Activated CD4-positive, alpha-beta T cell treated with anti-CD3 and anti-CD28 coated beads, Interleukin-2, amount 50 U/mL, for 4 hours (primary cell): ENCODE measurements at places on chromosomes 1 and 21.

DNA sequence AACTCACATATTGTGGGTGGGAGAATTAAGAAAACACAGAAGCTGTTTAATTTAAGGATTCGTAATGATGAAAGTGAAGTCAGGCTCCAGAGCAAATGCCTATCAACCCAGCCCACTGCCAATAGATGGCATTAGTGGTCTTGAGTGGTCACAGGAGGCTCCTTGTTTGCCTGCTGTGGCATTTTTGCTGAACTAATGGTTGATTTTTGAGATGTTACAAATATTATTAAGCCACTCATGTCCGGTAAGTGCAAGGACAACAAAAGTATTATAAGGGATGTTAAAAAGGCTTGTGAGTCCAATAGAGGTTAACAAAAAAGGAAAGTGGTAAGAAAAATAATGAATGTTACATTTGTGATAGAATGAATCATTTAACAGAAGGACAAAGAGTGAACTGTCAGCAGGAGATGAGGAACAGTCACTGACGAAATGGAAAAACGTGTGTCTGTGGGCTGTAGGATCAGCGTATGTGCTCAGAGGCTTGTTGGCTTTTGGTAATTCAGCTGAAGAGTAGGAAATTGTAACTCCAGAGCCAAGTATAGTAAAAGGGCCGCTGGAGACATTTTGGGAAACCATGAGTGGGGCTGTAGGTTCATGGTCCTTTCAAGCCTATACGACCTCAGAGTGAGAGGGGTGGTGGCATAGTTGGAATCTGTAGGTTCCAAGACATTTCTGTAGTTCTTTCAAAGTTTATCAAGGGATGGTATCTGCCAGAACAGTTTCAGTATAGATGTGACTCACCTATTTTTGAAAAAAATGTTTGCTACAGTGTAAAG lies 11.2 kb downstream of the SFT2D2 start:
- no peak for DNase-seq

DNA sequence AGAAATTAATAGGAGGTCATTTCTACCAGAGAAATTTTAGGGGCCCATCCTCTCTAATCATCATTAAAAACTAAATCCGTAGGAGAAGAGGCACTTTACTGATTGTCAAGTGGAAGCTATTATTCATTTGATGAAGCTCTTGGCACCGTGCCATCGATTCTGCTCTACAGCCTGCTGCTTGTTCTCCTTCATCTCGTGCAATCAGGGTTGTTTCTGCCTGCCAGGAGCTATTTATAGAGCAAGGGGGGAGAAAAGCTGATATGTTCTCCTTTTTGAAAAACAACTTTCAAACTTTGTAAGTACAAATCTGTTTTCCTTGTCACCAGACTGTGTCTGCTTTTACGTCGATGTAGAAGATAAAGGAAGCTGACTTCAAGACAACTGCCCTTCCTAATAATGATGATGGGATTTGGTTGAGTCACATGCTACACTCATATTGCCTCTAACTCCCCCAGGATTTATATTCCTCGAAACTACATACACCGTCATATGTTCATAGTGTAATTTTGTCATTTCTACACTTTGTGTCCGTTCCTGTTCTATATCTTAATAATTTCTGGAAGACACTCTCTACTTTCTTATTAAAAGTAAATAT lies 169.6 kb upstream of the LHX8 start:
- DNase-seq: no peak

DNA sequence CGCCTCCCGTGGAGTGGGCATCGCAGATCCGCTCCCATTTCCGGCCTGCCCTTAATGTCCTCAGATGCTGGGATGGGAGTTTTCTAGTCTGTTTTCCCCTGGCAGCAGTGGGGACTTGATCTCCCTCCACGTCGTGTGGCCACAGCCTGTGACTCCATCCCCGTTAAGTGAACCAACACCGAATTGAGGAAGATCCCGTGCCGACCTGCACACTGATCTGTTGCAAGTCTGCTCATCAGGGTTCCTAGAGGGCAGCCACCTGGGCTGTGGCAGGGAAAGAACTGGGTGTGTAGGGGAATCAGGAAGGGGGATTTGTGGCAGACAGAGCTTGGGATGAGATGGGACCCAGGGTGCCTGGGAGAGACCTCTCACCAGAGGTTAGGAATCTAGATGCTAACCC lies 23.3 kb upstream of the CDK18 start:
- DNase-seq: no peak

DNA sequence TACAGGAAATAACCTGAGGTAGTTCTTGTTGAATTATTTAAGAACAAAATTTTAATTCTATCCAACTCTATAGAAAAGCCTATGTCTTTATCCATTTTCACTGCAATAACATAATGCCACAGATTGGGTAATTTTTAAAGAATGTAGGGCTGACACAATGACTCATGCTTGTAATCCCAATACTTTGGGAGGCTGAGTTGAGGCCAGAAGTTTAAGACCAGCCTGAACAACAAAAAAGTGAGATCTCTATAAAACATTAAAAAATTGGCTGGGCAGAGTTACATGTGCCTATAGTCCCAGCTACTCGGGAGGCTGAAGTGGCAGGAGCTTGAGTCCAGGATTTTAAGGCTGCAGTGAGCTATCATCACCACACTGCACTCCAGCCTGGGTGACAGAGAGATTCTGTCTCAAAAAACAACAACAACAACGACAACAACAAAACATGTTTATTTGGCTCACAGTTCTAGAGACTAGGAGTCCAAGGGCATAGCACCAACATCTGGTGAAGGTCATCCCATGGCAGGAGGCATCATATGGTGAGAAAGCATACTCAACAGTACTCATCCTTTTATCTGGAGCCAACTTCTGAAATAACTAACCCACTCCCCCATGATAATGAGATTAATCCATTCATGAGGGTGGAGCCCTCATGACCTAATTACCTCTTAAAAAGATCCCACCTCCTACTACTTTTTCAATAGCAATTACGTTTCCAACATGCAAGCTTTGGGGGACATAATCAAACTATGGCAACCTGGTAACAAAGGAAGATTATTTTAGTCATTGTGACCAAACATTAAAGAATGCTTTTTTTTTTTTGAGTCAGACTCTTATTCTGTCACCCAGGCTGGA lies 59.6 kb downstream of the ABL2 start:
- no peak for DNase-seq

DNA sequence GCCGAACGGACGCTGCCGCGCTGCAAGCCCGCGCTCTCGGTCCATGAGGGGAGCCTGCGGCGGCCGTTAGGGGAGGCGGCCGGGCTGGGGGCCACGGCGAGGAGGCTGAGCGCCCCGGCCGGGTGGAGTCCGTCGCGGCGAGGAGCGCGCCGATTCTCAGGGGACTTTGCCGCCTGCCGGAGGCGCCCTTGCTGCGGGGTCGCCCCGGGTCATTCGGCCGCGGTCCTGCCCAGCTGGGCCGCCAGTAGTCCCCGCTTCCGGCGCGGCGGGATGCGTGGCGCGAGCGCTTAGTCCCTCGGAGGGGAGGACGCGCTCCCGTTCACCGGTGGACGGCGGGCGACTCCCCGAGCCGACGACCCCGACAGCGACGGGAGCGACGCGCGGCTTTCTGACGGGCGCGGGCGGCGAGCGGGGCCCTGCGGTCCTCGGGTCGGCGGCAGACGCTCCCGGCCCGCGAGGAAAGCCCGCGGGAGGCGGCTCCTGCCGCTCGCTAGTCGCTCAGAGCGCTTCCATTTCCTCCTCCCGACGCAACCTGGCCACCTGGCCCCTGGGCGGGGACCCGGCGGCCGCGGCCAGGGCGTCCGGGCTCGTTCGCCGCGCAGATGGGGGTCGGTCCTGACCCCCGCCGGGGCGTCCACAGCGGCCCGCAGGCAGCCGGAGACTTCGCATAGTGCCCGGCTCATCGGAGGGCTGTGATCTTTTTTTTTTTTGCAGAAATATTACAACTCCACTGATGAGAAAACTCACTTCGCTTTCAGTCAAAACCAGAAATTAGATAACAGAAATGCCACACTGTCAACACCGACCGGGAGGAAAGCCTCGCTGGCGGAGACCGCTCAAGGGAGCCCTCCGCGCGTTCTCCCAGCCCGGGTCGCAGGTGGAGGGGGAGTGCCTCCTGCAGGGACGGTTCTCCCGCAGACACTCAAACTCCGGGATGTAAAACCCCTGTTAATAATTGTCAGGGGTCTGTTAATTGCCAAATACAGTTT lies 641 bp upstream of the ZBTB21 start:
- no peak for DNase-seq

- no peak for DNase-seq
Observed at GRCh38 chr21:39461419-39461818, 9.6 kb downstream of the SH3BGR start.

DNA sequence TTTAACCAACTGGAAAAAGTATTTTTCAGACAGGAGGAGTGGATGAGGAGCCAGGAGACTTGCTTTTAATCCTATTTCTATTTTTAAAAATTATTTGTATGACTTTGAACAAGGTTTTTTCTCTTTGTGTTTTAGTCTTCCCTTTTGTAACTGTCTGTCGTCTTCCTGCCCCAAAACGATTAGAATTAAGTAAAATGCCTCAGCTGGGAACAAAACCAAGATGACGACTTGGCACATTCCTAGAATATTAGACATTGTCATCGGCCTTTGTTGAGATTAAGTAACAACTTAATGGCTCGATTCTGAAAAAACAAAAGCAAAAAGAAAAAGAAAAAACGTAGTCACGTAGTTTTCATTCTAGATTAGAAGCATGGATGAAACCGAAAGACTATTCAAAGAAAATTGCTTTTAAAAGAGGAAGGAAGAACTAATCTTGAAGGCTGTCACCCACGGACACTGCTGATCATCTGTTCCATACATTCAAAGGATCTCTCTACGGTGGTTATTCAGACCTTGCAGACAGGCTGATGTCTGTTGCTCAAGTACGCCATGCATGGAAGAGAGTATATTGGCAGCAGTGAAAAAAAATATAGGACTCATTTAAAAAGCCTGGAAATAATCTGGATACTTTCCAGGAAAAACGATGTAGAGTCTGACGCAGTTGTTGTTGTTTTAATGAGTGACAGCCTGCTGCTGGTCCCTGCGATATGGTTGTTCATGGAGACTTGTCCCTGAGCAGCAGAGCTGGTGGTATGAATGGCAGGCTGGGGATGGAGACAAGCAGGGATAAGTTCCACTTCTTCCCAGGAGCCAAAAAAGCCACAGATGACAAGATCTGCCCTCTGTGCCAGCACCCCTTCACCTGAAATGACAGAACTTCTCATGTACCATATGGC lies 16.8 kb downstream of the GNG4 start:
- no peak for DNase-seq

DNA sequence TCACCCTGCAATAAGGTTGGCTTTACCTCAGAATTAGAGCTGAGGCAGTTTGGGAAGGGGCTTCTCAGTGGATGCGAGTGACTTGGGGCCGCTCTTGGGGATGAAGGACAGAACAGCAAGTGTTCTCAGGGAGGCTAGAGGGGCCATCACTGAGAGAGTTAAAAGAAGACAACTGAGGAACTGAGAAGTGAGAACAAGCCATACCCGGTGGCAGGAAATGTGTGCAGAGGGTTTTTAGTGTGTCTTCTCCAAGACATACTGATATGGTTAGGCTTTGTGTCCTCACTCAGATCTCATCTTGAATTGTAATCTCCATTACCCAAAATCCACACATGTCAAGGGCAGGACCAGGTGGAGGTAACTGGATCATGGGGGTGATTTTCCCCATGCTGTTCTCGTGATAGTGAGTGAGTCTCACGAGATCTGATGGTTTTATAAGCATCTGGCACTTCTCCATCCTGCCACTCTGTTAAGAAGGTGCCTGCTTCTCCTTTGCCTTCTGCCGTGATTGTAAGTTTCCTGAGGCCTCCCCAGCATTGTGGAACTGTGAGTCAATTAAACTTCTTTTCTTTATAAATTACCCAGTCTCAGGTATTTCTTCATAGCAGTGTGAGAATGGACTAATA lies 75.8 kb downstream of the PCBP3 start:
- no peak for DNase-seq

DNA sequence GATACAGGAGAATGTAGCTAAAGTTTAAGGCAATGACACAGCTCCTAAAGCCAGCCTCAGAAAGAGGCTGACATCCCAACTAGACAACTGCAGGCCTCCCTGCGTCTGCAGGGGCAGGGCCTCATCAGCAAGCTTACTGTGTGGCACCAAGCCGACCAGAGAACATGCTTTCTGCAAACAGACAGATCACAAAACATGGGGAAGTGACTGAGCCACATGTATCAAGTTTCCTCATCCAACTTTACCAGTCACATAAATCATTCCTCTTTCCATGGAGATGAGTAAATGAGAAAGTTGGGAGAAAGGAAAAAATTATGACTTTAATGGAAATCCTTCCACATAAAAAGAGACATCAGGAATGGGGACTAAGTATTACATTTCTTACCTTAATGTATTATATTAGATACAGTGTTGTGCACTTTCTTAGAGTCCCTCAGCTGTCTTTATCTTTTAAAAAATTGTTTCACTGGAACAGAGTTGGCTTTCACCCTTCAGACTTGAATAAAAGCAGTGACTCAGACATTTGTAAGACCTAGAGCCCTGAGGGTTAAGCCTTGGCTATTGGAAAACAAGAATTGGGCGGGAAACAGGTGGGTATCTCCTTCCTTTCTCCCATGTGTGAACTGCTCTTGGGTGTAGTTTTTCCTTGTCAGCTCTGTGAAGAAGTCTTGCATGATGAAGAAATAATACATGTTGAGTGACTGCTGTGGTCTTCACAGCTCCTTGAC lies 305.7 kb upstream of the SNX7 start:
- DNase-seq: no peak

GRCh38 chr1:94633051-94633450 lies 91.5 kb upstream of the F3 start:
- no peak for DNase-seq

- no peak for DNase-seq
Observed at GRCh38 chr1:232684371-232685105, 54.6 kb upstream of the SIPA1L2 start.

DNA sequence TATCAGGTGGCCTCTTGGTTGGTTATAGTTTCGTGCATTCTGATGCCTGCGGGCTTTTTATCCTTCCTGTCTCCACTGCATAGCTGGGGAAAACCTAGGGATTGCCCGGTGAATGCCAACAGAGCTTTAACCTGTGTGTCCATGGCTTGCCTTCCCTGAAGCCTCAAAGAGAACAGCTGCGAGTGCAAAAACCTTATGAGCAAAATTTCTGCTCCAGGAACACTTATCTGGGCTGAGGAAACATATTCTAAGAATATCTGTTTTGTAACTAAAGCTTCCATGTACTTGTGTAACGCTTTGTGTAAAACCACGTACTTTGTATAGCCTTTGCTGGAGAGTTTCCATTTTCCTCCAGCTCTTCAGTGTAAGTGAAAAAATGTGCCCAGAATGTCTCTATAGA lies 7.2 kb downstream of the CNST start:
- no peak for DNase-seq

DNA sequence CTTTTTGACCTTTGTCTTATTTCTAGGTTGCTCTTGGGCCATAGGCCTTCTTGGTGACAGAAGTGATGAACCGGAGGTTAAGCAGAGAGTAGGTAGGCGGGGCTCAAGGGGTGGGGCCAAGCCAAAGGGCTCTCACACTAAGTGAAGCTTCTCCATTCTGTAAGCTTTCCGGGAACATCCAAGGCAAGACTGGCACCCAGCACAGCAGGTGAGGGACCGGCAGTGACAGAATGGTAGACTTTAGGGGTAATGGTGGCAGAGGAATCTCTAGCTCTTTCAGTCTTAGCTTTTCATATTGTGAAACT lies at the start of gene TNFAIP8L2:
Gene TNFAIP8L2 (plus strand): TSS at position 135 of the 305 bp plus-strand sequence. CDS start 2,049 bp downstream, outside the sequence.
- DNase-seq: peak; percentile 75
